A549 treated with RU486 at 1 μM for 4 hours (cell line): ENCODE measurements at places on chromosomes 6 and 20. TPM values are rescaled to one million over a fixed set of nuclear protein-coding genes. Genes with fewer than 3 reads are reported as not detected.

Gene POLR1C
- 49.2 to 59.3 TPM (median 55.5 TPM) in 5 replicates for total RNA-seq

Gene PEX7
- total RNA-seq = 4.2 to 5.6 TPM (median 4.9 TPM) in 5 replicates

Gene MMP24
- 15.4 to 20.7 TPM (median 20.1 TPM) in 5 replicates for total RNA-seq

Gene ZNF76
- total RNA-seq = 7.9 to 9.5 TPM (median 8.8 TPM) in 5 replicates

Gene RAB44
- total RNA-seq = 0.02 to 0.06 TPM (median 0.04 TPM) in 4 of 5 replicates, not detected in the other
